ENCODE measurements at places on chromosomes 5 and 9.

- DNase-seq = no peak
These were observed 2.2 kb downstream of the ABHD17B start for GRCh38 chr9:71908825-71909224.

- no peak for DNase-seq
These were observed 94.0 kb upstream of the SLC25A48 start for GRCh38 chr5:135740475-135740874.

- no peak for DNase-seq
These were observed 151.2 kb upstream of the RUSC2 start for GRCh38 chr9:35338561-35339274.

DNA sequence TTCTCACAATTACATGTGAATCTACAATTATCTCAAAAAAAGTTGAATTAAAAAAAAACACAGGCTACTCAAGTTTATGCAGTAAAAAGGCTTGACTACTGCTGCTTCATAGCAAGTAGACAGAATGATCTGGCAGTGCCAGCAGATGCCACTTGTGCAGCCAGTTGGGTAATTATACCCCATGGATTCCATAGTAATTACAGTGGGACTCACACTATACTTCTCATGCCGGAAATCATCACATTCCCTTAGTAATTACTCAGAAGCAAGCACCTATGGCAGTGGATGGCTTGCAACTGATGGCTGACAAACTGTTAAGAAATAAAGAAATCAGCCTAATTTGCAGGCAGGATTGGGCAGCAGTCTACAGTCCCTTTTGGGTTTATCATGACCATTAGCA lies 463.2 kb upstream of the KLF4 start:
- no peak for DNase-seq

DNA sequence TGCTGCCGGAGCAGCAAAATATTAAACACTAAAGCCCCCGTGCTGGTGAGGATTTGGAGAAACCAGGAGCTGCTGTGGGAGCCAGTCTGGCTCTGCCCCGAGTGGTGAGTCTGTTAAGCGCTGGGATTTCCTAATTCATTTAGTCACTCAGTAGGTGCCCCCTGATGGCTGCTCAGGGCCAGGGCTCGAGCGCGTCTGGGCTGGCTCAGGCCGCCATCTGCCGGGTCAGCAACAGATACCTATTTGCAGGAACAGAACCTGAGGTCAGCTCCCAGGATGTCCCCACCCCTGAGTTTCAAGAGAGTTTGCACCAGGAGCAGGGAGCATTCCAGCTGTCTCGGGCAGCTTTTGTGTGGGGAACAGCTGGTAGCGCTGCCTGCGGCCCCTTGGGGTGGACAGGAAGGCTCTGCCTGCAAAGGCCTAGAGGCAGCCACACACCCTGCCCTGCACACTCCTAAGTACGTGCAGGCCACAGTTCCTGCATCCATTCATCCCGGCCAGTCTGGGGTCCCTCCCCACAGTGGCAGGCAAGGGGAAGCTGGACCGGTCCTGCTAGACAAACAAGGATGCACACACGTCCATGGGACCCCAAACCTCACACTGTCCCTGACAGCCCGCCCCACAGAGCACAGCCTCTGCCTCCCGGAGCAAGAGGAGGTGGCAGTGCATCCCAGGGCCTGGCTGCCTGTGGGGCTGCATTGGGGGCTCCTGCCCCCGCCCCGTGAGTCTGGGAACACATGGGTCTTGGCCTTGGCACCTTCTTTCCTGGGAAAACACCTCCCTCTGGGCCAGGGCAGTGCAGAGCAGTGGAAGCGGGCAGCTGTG lies 83.7 kb downstream of the ADAMTS2 start:
- no peak for DNase-seq

GRCh38 chr5:74653991-74654390 lies 13.5 kb upstream of the ENC1 start:
- no peak for DNase-seq

DNA sequence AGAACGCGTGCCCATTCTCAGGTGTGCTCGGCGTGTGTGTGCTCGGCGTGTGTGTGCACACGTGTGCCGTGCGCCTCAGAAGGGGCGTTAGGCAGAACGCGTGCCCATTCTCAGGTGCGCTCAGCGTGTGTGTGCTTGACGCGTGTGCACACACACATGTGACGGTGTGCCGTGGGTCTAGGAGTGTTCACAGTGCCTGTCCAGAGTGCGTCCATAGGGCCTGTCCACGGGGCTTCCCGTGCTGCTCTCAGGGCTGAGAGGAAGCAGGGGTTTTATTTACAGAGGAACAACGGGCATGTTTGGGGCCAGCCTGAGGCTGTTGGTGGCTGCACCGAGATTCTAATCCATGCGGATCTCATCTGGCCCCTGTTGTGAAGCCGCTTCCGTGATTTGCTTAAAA lies 14.2 kb upstream of the AHRR start:
- DNase-seq = no peak

GRCh38 chr9:110049699-110050450 lies 158.1 kb downstream of the C9orf152 start:
- DNase-seq = no peak

GRCh38 chr9:72132052-72132451 lies 17.2 kb upstream of the GDA start:
- no peak for DNase-seq

DNA sequence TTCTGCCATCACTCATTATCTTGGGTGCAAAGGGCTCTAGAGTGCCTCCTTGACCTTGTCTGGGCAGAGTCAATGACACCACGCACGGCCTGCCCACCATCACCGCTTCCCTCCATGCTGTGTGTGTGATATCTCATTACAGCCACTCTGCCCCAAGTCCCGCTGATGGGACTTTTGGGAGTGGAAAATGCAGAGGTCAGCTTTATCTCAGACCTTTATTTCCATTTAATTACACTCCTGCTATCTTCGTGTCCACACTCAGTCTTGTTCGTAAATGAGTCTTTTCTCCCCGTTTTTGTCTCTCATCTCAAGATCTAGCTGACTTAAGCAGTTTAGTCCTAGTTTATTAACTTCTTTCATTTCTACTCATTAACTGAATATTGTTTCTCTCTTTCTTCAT lies 226.2 kb downstream of the ICE1 start:
- no peak for DNase-seq

DNA sequence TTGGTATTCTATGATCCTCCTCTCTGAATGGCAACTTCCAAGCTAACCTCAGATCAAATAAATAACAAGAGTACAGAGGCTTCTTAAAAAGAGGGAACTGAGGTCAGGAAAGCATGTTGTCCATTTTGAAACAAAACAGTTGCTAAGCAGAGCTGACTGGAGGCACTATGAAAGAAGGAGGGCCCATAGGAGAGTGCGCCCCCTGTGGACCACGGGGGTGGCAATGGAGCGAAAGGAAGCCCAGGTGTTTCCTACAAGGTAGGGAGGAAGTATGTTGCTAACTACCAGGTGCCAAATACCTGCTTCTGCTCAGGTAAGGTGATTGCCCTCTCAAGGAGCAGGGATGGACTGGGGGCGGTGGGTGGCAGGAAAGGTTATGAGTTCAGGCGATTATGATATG lies 101.8 kb upstream of the MAST4 start:
- no peak for DNase-seq

DNA sequence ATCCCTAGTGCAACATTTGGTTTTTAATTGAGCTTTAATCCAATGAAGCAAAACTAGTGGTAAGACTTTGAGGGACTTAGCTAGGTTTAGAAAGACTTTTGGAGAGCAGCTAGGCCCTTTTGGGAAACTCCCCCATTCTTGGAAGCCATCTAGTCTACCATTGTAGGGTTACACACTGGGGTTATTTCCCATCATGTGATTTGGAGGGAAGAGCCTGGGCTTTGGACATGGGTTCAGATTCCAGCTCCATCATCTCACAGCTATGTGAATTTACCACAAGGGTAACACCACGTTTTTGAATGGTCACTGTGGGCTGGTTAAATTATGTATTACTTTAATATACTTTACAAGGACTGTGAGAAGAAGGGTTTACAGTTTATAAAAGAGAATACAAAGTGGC lies 18.3 kb upstream of the TNFSF15 start:
- DNase-seq = no peak

DNA sequence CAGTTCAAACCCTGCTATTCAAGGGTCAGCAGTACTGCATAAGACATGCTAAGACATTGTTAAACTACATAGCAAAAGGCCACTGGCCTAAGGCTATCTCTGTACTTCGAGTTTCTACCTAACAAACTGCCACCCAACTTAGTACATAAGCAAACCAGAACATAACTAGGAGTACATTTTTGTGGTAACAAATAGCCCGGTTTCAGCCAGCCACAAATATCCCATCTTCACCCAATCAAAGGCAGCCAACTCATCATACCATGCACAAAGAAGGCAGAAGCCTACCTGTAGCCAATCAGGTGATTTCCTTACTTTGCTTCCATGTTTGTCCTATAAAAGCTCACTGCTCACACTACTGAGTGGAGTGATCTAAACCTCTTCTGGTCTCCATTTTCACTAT lies 201.4 kb downstream of the SMARCA2 start:
- no peak for DNase-seq

DNA sequence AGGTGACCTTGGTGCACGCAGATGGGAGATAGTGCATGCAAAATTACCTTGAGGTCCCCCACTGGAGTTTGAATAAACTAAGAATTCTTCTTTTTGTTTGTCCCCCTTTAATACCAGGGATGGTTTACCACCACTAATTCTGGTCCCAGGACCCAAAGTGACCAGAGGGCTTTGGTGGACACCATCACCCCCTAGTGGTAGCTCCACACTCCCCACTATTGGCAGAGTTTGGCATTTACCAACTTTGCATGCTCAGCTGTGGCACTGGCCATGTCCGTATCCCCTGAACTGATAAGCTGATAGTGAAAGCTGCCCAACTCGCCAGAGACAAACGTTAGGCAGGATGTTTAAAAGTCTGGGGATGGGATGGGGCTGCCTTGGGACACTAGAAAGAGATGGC lies 3.3 kb downstream of the ASTN2 start:
- no peak for DNase-seq

DNA sequence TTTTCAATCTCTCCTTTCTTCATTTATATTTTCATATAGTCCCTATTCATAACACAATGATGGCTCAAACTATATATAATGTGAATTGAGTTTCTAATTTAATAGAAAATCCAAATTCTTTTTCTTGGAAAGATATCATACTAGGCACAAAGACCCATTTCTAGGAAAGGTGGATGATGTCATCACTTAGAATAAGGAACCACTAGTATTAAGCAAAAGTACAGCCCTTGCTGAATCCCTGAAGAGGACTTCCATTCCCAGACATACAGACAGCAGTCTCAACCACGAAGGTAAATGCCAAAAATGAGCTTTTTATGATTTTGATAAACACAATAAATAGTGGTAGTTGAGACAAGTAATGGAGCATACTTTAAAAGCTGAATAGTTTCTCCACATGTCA lies 210.0 kb downstream of the FBN2 start:
- DNase-seq = no peak

- DNase-seq = no peak
These were observed 33.8 kb downstream of the SVEP1 start for GRCh38 chr9:110545705-110546104.

GRCh38 chr9:83296123-83296522 lies 233.2 kb upstream of the RASEF start:
- no peak for DNase-seq

DNA sequence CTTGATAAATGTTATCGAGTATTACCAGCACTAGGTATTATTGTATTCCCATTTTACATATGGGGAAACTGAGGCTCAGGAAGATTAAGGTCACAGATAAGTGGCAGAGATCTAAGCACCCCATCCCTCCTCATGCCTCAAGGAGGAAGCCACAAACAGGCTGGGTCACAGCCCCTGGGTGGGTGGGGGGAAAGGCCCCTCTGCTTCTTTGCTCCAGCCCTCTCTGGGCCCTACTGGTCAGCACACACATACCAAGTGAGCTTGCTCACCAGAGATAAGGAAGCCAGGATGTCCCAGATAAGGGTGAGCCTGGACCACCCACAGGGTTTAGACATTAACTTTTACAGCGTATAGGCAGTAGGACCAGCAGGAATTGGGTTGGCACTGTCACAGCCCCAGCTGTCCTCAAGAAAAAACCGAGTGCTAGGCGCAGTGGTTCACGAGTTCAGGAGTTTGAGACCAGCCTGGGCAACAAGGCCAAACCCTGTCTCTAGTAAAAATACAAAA lies 45.3 kb downstream of the STK10 start:
- no peak for DNase-seq

GRCh38 chr9:13358128-13358527 lies 78.6 kb upstream of the MPDZ start:
- DNase-seq = no peak

DNA sequence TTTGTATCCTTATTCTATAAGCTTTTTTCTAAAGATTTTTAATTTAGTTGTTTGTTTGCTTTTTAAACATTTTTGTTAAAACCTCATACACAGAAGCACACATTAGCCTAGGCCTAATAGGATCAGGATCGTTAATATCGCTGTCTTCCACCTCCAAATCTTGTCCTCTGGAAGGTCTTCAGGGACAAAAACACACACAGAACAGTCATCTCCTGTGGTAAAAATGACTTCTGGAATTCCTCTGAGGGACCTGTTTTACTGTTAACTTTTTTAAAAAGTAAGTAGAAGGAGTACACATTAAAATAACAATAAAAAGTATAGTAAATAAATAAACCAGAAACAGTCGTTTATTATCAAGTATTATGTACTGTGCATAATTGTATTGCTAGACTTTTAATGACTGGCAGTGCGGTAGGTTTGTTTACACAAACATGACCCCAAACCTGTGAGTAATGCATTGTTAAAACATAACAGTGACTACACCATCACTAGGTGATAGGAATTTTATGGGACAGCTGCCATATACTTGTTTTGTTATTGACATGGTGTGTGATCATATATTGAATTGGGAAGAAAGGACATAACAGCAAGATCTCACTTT lies 109.6 kb downstream of the ZCCHC7 start:
- no peak for DNase-seq

DNA sequence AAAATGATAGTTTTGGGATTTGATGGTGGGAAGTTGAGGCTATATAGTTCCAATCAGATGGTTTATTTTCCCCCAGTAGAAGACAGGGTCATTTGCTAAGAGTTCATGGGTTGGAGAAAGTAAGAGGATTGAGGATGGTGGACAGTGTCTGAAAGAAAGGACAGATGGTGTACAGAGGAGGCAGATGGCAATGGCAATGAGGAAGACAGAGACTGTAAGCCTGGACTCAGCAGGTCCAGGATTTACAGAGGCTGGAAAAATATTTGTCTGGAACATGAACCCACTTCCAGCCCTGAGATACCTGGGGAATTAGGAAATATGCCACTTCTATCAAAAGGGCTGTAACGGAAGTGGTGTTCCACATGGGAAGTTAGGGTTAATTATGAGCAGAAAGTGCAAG lies 84.5 kb downstream of the PCSK1 start:
- no peak for DNase-seq

GRCh38 chr5:96868603-96869371 lies 7.5 kb upstream of the ERAP2 start:
- no peak for DNase-seq

- DNase-seq = no peak
These were observed 16.1 kb upstream of the MPDZ start for GRCh38 chr9:13295556-13295955.

DNA sequence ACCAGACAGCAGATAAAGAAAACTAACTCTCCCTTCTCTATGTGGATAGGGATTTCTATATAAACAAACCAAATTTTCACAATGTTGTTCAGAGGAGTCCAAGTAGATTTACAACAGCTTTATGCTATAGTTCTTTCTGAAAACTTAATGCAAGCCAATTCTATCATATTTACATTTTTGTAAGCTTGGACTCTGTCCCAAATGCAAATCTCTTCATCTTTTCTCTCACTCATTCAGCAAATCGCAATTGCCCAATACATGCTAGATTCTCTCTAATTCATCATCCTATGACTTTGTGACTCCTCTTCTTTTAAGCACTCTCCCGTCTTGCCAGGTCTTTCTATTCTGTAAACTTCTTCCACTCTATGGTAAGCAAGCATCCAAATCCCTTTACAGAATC lies 39.1 kb upstream of the UGT3A2 start:
- DNase-seq = no peak

GRCh38 chr9:129938291-129938979 lies 103.2 kb downstream of the USP20 start:
- DNase-seq = no peak
